NCI-H187 (cell line): ENCODE measurements at places on chromosomes 5 and 9.

GRCh38 chr5:68240202-68240601, 24.6 kb downstream of the PIK3R1 start:
- no peak for DNase-seq

DNA sequence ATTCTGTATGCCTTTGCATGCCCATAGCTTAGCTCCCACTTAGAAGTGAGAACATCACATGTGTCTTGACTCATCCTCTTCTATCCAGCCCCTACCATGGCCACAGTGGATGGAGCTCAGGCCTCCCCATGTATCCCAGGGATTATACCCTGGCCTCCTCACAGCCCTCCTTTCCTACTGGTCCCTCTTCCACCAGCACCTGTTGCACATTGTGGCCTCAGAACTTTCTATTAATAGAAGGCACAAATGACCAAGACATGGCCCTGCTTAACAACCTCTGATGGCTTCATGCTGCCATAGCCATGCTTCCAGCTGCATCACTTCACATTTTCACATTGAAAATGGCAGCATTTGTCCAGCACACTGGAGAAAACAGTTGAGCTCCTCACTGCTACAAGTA, 315.4 kb downstream of the CDK5RAP2 start:
- DNase-seq: no peak

- no peak for DNase-seq
These were observed 18.1 kb upstream of the GPX3 start for GRCh38 chr5:151002250-151002649.

DNA sequence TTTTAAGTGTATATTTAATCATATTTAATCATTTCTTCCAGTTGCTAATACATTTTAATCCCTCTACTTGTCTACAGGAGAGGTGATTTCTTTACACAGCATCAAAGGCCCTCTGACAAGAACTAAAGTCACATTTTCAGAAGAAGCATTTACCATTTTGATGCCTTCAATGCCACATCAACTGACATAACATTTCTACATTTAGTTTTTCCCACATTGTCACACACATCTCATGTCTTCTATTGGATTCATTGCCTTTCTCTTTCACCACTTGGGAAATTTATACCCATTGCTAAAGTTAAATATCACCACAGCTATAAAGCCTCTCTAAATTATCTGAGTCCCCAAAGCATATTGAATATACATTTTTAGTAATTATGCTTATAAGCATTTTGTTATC, 1907.5 kb upstream of the CDH9 start:
- no peak for DNase-seq

GRCh38 chr5:135476615-135477581, 24.7 kb upstream of the TIFAB start:
- DNase-seq: no peak

GRCh38 chr5:151619812-151620460, 28.8 kb upstream of the FAT2 start:
- DNase-seq: no peak

- DNase-seq: peak; percentile 10
These were observed 121.5 kb downstream of the MAST4 start for GRCh38 chr5:66717455-66718373.

DNA sequence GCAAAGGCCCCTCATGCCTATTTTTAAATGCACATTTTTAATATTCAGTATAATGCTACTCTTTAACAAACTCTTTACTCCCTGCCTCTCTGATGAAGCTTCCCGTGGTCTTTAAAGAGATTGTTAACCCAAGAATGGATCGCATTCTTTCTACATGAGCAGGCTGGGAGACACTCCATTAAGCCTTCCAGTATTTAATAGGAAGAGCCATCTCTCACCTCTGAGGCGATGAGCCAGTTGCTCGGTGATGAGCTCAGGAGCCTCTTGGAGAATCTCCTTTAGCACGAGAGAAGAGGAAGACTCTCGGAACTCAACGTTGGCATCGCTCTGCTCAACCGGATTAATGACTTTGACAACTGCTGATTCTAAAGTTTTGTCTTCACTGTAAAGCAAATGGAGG, 59.6 kb downstream of the PRUNE2 start:
- DNase-seq: no peak

DNA sequence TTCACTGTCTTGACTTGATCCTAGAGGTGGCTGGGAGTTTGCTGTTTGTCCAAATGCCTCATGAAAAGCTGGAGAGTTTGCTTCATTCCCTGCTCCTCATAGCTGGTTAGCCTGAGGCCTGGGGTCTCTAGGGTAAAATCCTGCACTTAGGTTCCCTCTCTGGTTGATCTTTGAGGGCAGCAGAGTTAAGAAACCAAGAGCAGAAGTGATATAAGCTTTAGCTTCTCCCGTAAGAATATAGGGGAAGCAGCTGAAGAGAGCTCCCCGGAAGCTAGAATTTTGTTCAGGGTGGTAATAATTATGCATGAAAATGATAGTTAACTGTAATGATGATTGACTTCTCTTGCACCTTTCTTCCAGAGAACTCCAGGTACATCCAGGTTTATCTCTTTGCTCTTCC, 1.4 kb downstream of the FAM53C start:
- no peak for DNase-seq

DNA sequence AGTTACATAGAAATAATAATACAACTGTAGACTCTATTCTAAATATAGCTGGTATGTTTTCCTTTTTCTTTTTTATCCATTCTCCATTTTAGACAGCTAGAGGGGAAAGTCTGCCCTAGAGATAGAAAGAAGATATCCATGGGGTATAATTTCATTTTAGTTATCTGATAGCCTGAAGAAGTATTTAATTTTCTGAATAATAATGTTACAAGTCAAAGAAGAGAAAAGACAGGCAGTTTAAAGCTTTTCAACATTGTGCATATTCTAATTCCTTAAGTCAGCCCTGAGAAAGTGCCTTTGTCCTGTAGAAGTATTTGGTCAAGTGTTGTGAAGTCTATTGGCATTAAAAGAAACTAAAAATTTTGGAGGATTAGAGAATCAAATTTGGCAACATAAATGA, 2.5 kb upstream of the VCAN start:
- DNase-seq: no peak

DNA sequence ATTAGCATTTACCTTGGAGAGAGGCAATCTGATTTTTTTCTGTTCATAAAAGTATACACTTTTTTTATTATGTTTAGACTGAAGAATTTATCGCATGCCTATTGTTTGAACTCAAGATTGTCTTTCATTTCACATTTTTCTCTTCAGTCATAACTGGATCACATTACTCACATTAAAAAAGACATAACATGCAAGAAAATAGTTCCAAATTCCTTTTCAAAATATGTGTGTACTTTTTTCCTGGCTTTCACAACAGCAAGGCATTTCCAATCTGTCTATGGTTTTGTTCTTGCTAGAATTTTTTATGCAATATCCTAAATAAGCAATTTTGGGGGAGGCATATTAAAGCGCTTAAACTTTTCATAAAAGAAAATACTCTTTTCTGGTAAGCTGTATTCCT, 21.2 kb downstream of the FTMT start:
- no peak for DNase-seq

GRCh38 chr5:128711216-128711615, 173.2 kb upstream of the FBN2 start:
- no peak for DNase-seq

DNA sequence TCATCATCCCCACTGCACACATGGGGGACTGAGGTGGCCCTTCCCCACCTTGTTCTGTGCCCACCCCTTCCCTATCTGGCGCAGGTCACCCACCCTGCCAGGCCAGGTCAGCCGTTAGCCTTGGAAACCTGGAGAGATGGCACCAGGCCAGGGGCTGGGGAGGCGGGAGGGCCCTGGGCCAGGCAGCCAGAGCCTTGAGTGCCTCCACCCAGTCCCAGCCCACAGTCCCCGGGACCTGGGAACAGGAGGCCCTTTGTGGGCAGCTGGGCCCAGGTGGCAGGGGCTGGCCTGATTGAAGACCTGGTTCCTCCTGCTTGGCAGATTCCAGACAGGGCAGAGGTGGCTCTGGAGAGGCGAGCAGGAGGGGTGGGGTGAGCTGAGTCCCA, 70.6 kb downstream of the LRSAM1 start:
- DNase-seq: no peak

GRCh38 chr9:90950600-90950999, 149.0 kb downstream of the SYK start:
- DNase-seq: no peak

GRCh38 chr9:108606401-108606800, 249.4 kb downstream of the ACTL7B start:
- DNase-seq: no peak

DNA sequence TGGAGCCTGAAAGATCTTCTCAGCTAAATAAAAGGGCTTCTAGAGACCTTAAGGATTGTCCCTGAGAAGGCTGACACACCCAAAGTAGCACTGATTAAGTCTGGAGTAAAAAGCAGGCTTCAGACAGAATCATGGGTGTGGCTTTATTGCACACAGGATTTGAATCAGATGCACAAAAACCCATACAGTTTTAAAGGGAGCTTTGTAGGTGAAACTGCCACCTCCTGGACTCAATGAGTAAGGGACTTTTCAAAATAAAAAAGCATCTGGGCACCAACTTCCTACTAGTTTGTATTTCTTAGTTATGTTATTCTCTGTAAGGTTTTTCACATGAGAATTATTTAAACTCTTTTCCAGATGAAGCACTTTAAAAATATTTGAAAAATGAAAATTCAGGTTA, 129.4 kb downstream of the EDIL3 start:
- DNase-seq: no peak

- no peak for DNase-seq
These were observed 5.4 kb downstream of the IPPK start for GRCh38 chr9:92664394-92665152.

GRCh38 chr5:102818934-102819333, 63.8 kb downstream of the PAM start:
- no peak for DNase-seq

DNA sequence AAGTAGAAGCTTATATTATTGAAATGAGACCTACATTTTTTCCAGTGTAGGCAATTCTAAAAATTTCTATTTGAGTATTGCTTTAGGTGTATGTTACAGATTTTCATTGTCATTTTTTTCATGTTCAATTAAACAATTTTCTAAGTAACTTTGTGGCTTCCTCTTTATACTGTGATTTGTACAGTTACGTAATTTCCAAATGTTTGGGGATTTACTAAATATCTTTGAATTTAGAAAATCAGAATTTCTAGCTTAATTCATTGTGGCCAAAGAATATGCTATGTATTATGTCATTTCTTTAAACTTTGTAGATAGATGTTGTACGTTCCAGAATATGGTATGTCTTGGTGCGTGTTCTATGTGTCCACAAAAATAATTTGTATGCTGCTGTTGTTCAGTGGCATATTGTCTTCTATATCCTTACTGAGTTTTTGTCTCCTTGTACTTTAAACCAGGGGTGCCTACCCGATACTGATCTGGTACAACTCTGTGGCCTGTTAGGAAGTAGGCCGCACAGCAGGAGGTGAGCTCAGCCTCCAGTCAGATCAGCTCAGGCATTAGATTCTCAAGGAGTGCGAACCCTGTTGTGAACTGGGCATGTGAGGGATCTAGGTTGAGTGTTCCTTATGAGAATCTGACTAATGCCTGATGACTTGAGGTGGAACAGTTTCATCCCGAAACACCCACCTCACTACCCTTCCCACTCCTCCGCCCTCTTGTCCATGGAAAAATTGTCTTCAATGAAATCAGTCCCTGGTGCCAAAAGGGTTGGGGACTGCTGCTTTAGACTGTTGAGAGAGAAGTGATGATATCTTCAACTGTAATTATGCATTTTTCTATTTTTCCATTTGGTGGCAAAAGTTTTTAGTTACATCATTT, 63.5 kb downstream of the UBE2R2 start:
- no peak for DNase-seq

DNA sequence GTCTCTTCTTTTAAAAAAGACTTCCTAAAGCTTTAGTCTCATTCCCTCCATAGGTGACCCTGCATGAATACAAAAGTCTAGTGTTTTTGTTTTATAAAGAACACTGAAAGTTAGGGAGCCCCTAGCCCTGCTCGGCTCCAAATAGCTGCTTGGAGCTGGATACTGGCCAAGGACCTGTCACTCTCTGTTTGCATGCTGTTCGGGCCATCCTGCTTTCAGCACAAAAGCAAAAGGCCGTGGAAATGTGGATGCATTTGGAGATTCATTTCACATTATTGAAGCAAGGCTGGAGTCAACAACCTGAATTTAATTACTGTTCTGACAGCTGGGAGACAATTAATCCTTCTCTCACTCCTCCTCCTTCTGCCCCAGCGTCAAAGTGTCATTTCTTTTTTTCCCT, 151.7 kb upstream of the NMUR2 start:
- DNase-seq: no peak

DNA sequence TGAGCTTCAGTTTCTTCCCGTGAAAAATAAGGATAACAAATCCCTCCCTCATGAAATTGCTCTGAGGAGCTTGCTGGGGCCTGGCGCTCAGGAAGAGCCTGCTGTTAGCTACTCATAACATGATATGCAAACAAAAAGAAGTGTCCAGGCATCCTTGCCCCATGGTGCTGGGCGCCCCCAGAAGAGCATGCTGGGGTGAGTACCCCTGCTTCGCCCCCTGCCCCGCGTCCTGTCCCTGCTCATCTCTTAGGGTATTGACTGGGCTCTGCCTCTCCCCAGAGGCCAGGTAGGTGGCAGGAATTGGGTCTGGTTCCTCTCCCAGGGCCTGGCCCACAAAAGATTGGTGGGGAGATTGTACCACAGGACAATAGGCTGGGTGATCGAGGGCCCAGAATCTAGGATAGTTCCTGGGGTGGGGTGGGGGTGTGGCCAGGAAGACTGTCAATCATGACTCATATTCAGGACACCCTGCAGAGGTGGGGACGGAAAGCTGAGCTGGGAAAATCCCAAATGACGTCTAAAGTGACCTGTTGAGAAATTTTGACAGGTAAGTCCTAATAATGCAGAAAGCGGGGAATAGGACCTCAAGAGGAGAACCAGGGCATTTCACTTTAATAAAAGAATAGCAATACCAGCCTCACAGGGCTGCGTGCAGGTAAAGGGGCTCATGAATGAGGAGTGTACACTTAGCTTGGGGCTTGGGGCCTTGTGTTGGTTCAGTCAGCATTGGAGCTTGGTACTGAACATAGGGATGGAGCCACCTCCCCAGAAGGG, 8.9 kb downstream of the PITX1 start:
- no peak for DNase-seq

DNA sequence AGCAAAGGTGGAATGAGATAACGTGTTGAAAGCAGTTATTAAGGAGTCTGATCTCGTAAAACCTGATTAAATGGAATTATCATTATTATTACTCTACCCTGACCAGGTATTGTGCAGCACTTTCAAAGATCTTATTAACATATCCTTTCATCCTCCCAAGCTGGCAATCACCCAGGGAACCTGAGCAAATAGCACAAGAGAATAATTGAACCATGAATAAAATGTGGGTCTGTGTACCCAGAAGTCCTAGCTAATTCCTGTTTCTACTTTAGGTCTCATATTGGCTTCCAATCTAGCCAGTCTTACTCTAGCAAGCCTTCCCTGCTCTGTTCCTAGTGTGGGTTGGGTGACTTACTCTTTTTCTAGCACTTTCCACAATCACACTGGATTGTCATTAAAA, 162.2 kb upstream of the STK32A start:
- no peak for DNase-seq

GRCh38 chr5:169970339-169970738, 10.0 kb downstream of the INSYN2B start:
- no peak for DNase-seq

DNA sequence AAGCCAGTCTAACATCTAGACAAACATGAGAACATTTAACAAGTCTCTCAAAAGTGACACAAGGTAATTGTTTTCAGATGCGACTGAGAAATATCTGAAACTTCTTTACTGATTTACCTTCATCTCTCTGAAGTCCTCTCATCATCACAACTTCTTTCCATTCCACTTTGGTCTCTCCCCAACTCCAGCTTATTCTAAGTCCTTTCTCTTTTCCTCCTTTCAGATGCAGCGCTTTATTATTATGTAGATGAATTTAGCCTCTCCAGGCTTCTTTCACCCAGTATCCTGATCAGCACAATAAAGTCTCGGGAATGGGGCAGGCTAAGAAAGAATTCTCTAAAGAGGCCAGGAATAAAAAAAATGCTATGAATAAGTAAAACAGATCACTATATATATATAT, 128.0 kb downstream of the KCTD16 start:
- DNase-seq: no peak
